ENCODE measurements at places on chromosomes 1 and 21.

GRCh38 chr1:111894497-111894896 lies 95.0 kb downstream of the KCND3 start:
- DNase-seq: no peak

GRCh38 chr1:86352086-86352485 lies 44.0 kb downstream of the ODF2L start:
- DNase-seq: no peak

GRCh38 chr1:242432491-242433095 lies 91.9 kb downstream of the PLD5 start:
- no peak for DNase-seq

- no peak for DNase-seq
Observed at GRCh38 chr1:41874903-41875411, 43.8 kb downstream of the HIVEP3 start.

DNA sequence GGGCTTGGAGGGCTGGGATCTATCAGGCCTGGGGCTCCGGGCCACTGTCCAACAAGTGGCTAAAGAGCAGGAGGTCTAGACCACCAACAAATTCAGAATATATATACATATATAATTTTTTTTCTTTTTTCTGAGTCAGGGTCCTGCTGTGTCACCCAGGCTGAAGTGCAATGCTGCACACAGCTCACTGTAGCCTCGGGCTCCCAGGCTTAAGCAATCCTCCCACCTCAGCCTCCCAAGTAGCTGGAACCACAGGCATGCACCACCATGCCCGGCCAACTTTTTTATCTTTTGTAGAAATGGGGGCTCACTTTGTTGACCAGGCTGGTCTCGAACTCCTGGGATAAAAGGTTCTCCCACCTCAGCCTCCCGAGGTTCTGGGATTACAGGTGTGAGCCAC lies 6.8 kb upstream of the LAPTM5 start:
- DNase-seq: no peak

DNA sequence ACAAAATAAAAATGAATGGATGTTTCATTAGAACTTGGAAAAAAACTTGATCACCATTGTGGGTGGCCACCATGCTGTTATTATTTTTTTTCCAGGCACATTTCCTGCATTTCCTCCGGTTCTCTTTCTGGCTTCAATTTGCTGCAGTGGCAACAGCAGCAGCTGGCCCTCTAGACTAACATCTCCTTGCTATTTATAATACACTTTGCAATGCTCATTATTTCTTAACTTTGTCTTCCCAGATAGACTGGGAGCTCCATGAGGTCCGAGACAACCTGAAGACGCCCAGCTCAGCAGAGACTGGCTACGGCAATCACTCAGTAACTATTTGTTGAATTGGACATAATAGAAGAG lies 53.4 kb upstream of the ATP5PO start:
- no peak for DNase-seq

DNA sequence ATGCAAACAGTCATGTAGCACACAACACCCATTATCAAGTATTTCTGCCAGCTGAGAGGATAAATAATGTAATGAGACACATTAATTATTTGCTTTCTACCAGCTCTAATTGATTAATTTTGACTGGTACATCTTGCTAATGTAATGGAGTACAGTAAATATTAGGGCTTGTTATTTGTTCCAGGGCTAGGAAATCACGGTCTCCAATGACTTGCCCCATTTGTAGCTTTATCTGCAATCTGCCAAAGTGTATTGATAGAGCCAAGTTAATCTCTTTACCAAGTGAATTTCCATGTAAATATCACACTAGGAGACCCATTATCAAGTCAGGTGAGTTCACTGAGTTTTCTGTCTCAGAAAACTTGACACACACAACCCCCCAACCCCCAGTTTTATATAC lies 55.1 kb downstream of the RGS13 start:
- DNase-seq: peak; percentile 46

DNA sequence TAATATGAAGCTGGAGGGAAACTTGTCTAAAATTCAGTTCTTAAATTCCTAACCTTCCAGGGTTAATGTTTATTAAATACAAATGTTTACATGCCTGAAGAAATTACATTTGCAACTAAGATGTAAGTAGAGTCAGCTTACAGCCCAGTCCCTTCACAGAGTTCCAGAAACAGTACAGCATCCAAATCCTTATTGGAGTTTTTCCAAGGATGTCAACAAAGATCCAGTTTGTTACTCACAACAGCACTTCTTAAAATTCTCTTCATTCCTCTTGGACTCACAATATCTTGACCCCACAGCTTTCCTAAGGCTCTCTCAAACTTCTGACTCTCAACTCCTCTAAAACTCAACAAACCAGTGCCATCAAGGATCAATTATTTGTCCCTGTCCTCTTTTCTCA lies 50.1 kb upstream of the RWDD3 start:
- no peak for DNase-seq

DNA sequence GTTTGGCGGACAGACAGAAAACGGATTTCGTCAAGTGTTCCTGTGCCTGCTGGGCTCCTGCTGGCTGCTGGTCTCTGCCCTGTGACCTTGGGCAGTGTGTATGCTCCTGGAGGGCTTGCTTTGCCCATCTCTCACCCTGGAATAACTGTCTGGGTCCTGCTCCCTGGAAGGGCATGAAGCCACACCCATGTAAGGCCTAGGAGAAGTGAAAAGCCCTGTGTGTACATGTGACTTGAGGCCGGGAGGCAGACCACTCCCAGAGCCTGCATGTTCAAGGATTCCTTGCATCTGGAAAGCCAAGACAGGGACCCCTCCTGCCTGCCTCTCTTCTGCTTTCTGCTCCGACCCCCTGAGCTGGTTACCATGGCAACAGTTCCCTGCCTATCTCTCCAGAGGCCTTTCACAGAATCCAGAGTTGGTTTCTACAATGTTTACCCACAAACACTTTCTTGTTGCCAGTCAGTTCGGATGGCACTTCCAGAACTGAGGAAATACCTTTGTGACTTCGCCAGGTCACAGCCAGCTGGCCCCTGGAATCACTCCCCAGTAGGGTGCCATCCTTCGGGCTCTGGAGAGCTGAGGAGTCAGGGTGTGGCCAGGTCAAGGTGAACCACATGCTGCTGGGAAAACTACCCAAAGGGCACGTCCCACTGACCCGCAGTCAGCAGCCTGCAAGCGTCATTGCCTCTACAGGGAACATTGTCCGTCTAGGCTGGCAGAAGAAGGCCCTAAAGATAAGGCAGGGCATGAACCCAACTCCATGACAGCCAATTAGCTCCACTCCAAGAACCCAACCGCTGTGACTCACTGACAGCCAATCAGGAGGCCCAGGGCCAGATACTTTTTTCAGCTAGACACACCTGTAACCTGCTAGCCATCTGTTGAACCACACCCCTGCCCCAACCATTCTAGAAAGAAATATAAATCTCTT lies 14.7 kb upstream of the GPR37L1 start:
- DNase-seq: peak; percentile 38

GRCh38 chr1:159913451-159914192 lies 11.7 kb downstream of the TAGLN2 start:
- DNase-seq: peak; percentile 23

GRCh38 chr1:101259744-101260148 lies 22.9 kb downstream of the S1PR1 start:
- no peak for DNase-seq

- no peak for DNase-seq
Observed at GRCh38 chr1:28280977-28281381, 21.7 kb downstream of the SESN2 start.

- DNase-seq: no peak
Observed at GRCh38 chr1:9651565-9652378, at the start of gene PIK3CD. Gene PIK3CD (plus strand): TSS chr1:9651731. CDS start chr1:9710456, 58,725 bp downstream.

DNA sequence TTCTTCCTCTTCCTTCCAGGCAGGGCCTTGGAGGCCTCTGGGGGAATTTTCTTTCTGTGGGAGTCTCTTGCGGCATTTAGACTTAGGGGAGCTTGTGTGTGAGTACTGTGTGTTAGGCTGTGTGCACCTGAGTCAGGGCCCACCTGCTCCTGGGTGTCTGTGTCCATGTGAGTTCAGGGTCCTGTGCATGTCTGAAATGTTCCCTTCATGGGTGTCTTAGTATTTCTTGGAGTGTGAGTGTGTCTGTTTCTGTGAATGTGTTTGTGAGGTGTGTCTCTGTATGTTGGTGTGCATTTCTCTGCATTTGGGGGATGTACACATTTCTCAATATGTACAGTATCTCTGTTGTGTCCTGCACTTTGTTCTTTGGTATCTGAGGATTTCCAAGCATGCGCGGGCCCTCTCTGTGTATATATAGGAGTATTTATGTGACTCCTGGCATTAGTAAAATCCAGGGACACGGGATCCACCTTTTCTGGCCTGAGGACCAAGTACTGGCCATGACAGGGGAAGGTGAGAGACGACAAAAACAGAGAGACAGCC lies 2.4 kb downstream of the TFAP2E start:
- DNase-seq: no peak

DNA sequence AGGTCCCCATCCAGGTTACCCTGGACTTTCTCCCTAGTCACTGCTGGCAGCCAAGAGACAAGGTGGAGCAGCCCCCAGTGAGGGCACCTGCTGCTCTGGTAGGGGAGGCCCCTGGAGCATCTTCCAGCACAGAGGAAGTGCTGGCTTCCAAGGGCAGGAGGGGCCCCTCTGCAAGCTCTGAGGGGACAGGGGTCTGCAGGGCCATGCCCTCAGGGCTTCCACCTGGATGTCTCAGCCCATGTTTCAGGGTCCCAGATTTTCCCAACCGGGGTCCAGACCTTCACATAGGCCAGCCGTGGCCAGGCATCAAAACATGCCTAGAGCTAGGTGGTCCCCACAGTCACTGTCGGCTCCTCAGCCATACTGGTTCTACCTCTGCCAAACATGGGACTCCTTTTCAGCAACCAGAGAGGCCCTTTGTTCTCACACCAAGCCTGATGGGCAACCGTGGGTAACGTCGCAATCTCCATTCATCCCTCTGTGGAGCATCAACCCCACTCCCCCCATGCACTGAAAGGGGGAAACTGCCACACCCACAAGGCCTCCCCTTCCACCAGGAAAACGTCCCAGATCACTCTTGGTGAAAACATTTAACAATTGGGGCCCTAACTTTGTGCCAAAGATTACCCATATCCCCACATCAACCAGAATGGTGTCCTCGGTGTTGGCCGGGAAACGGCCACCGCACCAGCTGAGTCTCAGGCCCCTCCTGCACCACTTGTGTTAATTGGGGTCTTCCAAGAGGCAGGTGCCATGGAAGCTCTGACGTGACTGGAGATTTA lies 1.9 kb upstream of the COL6A2 start:
- no peak for DNase-seq
